ENCODE measurements at places on chromosomes 1 and 21.

- DNase-seq = no peak
Measured at GRCh38 chr1:100769906-100770646, 50.5 kb downstream of the VCAM1 start.

DNA sequence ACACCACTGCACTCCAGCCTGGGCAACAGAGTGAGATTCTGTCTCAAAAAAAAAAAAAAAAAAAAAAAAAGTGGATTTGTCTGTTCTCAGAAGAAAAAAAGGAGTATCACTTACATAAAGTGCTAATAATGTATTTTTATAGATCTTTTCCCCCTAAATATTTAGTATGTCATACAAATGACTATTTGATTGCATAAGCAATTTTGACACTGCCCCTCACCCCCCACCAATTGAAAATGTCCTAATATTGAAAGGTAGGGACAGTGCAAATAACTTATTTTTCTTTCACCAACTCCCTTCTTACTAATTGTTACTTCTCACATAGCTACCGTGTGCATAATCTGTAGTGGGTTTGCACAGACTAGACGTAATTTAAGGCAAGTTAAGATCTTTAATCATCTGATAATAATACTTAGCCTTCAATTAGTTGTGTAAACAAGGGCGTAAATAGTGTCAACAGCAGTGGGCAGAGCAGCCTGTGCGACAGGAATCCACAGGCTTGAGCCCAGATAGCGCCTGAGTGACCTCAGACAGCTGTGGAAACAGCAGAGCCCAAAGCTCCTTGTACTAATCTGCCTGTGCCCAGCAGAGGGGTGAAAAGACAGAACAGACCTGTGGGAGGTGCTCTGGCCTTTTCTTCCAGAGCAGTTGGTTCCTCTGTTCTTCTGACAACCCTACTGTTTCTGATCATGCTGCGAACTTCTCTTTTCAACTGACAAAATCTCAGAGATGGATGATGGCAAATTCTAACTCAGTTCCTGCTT is 4.5 kb upstream of the IER5 start:
- no peak for DNase-seq

DNA sequence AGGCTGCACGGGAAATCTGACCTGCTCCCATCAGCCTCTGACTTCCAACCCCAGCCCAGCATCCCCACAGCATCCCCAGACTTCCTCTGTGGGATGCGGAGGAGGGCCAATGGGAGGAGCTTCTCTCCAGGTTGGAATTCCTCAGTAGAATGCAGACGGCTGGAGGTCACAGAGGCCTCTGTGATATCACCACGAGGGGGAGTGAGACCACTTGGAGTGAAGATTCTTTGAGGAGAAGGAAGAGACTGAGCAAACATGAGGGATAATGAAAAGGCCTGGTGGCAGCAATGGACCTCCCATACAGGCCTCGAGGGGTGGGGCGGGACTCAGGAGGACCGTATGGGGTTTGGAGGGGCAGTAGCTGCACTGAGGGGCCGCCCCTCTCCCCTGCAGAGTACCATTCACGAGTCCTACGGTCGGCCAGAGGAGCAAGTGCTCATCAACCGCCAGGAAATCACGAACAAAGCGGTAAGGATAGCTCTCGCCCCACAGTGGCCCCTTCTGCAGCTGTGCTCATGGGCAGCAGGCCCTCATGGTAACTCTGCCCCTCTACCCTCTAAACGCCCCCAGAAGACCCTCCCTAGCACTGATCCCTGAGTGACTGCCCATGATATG is at the start of gene CATSPER4:
Gene CATSPER4, plus strand, starts transcription at position 230 of the 615 bp plus-strand sequence. Its CDS starts 26 bp downstream, at position 256.
- DNase-seq = no peak

DNA sequence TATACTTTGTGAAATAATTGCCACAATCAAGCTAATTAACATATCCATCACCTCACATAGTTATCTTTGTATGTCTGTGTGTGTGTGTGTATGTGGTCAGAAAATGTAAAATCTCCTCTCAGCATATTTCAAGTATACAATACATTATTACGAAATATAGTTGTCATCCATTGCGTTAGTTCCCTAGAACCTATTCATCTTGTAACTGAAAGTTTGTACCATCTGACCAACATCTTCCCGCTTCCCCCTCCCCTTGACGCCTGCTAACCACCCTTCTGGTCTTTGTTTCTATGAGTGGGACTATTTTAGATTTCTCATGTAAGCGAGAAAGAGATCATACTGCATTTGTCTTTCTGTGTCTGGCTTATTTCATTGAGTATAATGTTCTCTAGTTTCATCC is 455.3 kb downstream of the KCNT2 start:
- DNase-seq = no peak

DNA sequence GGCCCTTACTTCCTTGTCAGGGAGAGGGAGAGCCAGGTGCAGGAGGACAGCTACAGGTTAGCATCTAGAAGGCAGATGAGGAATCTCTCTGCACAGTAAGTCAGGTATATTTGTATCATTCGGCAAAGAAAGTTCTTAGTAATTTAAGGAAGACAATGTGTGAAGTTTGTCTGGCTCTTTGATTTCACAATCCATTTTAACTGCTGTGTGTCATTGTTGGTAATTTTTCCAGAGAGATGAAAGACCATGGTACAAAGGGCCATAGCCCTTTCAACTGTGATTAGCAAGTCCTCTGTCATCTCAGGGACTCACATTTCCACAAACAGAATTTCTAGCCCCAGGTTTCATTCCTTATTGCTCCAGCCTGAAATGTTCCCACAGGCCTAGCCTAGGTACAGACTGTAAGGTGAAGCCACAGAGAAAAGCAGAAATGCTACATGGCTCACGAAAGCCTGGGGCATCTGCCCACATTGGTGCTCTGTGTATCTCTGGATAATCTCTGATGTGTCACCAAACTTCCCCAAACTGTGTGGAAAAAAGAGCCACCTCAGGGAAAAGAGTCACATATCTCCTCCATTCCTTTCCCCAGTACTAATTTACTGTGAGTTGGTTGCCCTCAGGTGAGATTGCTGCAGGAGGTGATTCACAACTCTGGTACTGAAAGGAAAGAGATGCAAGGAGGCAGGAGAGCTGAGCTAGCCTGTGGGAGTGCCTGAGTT is 70.6 kb downstream of the SYT6 start:
- DNase-seq = no peak

All from nucleus accumbens (tissue), 56 donors.